ENCODE measurements at places on chromosomes 13 and 19.
A peak's percentile ranks its signal among the peaks of the same experiment; 100 is the strongest.

GRCh38 chr19:44747739-44748425, 626 bp upstream of the BCL3 start:
- peak; percentile 51 for ATAC-seq

- no peak for ATAC-seq
Observed at GRCh38 chr19:18859676-18860301, 28.0 kb downstream of the UPF1 start.

GRCh38 chr19:18684642-18684993, 1.1 kb downstream of the CRTC1 start:
- no peak for ATAC-seq

DNA sequence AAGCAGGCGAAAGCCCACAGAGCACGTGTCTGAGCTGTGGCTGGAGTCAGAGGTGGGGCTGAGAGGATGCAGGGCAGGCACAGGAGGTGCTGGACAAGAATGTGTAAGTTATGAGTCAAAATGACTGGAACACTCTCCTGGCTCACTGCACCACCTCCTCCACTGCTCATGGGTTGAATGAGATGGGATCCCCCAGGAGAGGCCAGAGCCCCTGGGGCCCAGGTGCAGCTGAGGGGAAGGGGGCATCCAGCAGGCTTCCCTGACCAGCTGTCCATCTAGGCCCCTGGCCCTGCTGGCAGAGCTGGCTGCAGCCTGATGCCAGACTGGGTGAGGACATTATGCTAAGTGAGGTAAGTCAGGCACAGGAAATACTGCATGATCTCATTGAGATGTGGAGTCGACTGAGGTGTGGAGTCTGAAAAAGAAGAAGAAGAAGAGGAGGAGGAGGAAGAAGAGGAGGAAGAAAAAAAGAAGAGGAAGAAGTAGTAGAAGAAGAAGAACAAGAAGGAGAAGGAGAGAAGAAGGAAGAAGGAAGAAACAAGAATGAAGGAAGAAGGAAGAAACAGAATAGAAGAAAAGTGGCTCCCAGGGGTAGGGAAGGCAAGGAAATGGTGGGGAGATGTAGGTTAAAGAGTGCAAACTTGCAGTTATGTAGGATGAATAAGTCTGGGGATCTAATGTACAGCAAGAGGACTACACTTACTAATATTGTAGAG, 747.4 kb downstream of the UQCRFS1 start:
- ATAC-seq = no peak

GRCh38 chr13:48297131-48297786, 6.3 kb upstream of the RB1 start:
- no peak for ATAC-seq

DNA sequence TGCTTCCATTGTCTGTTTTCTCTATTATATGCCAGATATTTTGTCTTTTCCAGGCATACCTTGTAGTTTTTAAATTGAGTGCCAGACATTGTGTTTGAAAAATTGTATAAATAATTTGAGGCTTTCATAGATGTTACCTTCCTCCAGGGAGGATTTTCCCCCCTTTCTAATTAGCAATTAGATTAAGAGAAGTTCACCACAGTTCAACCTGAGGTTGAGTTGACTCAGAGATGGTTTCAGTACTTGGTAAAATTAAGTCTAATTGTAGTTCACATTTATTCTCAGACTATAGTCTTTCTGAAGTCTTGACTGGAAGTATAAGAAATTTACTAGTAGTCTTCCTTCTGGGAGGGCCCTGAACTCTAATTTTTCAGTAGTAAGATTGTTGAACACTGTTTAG, 104.1 kb upstream of the SCEL start:
- no peak for ATAC-seq

GRCh38 chr13:78102121-78102677, 183.6 kb upstream of the EDNRB start:
- no peak for ATAC-seq

DNA sequence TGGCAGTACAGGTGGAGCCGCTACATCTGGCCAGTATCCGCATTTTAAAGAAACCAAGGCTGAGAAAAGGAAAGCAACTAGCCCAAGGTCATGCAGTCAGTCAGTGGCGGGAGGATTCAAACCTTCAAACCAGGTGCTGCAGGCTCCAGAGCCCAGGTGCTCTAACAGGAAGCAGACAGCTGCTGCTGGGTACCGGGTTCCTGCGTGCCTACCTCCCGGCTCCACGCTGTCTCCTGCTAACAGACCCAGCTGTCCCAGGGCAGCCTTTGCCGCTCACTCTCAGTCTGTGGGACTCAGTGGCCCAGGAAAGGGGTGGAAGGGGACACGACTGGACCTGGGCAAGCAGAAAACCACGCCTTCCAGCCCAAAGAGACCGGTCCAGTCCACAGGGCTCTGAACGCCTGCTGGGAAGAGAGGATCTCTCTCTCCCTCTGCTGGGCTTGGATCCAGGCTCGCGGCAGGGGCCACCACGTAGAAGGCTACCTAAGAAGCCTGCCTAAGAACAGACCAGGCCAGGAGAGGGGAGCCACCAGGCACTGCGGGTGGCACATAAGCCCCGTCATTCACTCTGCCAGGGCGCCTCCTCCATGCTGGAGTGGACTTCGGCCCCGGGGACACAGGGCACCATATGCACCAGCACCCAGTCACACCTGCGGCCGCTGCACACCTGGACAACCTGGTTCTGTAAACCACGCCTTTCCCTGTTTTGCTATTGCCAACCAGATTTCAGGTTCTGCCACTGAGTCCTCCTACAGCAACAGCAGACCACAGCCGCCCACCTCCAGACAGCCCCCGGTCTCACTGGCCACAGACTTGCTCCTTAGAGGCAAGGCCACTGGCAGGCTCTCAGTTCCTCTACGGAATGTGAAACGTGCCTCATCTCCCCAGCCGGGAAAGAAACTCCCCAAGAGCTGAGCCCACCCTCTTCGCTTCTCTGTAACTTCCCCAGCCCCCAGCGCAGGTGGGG, 4.6 kb downstream of the DAPK3 start:
- no peak for ATAC-seq

DNA sequence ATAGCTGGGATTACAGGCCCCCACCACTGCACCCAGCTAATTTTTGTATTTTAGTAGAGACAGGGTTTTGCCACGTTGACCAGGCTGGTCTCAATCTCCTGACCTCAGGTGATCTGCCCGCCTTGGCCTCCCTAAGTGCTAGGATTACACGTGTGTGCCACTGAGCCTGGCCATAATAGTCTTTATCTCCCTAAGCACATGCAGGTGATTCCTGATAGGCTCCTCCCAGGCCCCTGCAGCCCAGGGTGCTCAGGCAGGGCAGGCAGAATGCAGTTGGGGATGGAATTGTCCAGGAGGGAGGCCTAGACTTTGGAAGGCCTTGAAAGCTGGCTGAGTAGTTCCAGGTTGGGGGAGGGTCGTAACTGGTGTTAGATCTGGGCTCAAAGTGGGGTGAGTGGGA, 8.5 kb downstream of the ZNF526 start:
- no peak for ATAC-seq

DNA sequence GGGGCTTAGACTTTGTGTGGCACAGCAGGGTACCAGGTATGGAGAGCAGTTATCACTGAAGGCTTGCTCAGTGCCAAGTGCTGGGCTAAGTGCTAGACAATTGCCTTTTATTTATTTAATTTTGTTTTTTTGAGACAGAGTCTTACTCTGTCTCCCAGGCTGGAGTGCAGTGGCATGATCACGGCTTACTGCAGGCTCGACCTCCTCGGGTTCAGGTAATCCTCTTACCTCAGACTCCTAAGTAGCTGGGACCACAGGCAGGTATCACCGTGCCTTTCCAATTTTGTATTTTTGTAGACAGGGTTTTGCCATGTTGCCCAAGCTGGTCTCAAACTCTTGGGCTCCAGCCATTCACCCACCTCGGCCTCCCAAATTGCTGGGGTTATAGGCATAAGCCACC, 256.9 kb downstream of the ZNF536 start:
- ATAC-seq = no peak

DNA sequence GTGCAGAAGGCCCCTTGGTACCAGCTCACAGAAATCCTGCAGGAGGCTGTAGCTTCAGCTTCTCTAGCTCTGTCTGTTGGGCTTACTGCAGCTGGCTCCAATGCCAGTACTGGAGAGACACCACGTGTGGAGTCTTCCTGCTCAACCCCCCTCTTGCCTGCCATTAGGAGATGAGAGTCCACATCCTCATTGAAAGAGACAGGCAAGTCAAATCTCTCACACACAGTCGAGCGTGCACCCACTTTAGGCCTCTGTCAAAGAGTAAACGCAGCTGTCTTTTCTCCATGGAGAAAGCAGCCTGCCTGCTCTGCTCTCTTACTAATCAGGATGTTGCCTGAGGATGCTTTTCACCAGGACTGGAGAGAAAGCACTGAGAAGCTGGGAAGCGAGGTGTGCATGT, 523.0 kb upstream of the NBEA start:
- peak; percentile 86 for ATAC-seq

DNA sequence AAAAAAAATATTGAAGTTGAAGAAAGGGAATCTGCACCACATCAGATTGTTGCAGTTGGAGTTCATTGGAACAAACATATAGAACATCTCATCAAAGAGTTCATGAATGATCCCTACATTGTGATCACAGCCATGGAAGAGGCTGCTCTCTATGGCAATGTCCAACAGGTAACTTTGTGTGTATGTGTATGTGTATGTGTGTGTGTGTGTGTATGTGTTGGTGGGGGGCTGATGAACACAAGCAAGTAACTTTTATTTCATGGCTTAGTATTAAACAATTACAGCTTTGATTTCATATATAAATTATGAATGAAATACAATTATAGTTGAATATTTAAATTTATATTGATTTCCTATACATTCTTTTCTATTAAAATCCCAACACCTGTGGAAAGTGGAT, 69.4 kb downstream of the SLC7A9 start:
- no peak for ATAC-seq

DNA sequence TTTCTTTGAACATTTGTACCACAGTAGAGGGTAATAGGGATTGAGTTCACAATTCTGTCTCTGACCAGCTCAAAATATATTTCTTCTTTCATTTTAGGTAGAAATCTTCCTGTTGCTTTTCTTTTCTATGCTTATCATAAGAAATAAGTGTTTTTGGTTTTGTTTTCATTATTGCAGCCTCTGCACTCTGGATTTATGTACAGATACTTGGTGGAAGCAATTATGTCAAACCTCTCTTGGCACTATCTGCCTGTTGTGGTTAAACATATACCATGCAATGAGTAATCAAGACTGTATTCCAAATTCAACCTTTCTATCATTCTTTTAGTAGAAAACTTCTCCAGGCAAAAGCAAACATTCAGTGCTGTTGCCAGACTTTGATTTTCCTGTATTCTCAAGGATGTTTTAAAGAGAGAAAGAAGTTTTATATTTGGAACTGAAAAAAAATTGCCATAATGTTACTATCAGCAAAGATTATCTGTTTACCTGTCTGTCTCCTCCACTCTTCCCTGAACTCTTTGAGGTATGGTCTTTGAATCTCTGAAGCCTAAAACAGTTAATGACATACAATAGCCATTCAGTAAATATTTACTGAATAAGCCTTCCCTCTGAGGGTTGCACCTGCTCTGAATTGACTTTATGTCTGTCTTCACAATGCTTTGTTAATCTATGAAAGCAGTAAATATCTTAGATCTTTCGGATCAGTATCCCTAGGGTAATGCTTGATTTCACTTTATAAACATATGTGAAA, 612.5 kb upstream of the PRR20A start:
- no peak for ATAC-seq

- peak; percentile 3 for ATAC-seq
Observed at GRCh38 chr19:1355568-1356507, 27.9 kb upstream of the NDUFS7 start.

GRCh38 chr19:12872941-12873890, 8.0 kb downstream of the DNASE2 start:
- ATAC-seq = peak; percentile 37

DNA sequence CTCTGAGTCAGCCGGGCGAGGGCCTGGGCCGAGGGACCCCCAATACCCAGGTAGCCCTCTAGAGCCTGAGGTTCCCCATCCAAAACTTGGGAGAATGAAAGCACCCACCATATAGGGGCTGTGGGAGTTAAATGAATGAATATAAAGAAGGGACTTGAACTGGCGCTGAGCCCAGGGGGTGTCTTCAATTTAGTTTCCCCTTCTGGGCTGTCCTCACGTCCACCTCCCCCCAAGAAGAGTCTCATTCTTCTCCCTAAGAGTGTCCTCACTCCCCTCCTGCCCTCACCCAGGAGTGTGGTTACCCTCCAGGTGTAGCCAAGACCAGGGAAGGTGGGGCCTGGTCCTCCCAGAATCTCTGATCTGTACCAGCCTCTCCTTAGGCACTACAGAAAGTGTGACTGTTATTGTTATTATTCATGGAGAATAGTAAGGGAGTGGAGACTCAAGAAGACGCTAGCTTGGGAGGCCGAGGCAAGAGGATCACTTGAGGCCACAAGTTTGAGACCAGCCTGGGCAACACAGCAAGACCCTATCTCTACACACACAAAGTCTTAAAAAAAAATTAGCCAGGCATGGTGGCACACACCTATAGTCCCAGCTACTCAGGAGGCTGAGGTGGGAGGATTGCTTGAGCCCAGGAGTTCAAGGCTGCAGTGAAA, 2.7 kb downstream of the CD79A start:
- no peak for ATAC-seq

DNA sequence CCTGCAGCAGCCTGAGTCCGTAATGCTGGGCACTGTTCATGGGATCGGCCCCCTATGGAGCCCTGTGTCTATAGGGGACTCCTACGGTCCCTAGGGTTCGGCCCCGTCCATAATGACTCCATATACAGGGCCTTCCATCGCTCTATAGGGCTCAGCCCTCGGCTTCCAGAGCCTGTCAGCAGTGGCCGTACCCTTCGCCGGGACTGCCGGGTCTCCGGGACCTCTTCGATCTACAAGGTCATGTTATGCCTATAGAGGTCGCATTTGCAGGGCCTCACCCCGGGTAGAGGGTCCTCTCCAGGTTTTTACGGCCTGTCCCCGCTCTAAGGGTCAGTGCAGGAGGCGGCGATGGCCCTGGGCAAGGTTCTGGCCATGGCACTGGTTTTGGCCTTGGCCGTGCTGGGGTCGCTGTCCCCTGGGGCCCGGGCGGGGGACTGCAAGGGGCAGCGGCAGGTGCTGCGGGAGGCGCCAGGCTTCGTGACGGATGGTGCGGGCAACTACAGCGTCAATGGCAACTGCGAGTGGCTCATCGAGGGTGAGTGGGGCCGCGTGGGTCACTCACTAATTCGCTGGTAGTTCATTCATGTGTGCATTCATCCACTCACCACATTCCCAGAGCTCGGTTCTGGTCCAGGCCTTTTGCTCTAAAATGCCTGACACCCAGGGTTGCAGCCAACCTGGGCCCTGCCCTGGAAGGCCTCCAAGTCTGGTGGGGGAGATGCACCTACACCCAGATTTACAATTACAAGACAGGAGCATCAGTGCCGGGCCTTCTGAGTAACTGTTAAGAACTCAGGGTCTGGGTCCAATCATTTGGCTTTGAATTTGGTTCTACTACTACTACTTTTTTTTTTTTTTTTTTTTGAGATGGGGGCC, 699 bp downstream of the MEGF8 start:
- ATAC-seq = peak; percentile 56

GRCh38 chr13:59230484-59231264, 933.1 kb downstream of the DIAPH3 start:
- no peak for ATAC-seq

GRCh38 chr19:4609878-4610511, 29.3 kb upstream of the TNFAIP8L1 start:
- ATAC-seq = peak; percentile 57

- no peak for ATAC-seq
Observed at GRCh38 chr13:99301913-99302636, 5.1 kb downstream of the GPR183 start.

GRCh38 chr13:30998136-30999088, 66.0 kb downstream of the TEX26 start:
- ATAC-seq = peak; percentile 94

GRCh38 chr13:25085125-25085742, 10.7 kb upstream of the PABPC3 start:
- peak; percentile 81 for ATAC-seq

All from SK-N-SH treated with all-trans-retinoic acid at 6 μM for 48 hours (cell line).